ENCODE measurements at places on chromosomes 12 and 14.

- no peak for DNase-seq
Measured at GRCh38 chr12:63821781-63822251, 22.7 kb upstream of the SRGAP1 start.

- DNase-seq, result no peak
Measured at GRCh38 chr14:20823859-20824258, 21.2 kb upstream of the RNASE1 start.

DNA sequence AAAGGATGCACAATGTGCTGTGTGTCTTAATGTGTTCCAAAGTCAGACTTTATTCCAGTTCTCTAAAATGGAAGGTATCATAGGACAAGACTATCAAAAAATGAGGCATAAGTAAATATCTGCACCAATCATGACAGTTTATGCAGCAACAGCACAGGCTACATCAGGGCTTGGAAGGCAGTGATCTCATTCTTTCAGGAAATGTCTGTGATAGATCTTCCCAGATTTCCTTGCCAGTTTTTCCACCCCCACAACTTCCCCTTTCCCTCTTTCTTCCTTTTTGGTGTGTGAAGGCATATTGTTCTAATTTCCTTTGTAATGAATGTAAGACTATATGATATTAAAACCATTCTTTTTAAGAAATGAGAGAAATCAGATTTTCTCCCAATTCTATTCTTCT is 326.7 kb downstream of the ATP23 start:
- no peak for DNase-seq

GRCh38 chr12:116863275-116863767 is 17.9 kb downstream of the HRK start:
- peak; percentile 22 for DNase-seq
